ENCODE measurements at places on chromosomes 6 and 20. TPM values are rescaled to one million over a fixed set of nuclear protein-coding genes. Genes with fewer than 3 reads are reported as not detected.
A peak's percentile ranks its signal among the peaks of the same experiment; 100 is the strongest.

GRCh38 chr6:16240589-16241320 is 2.4 kb downstream of the GMPR start:
- DNase-seq, result no peak

GRCh38 chr20:46151936-46152335 is 33.8 kb downstream of the CD40 start:
- no peak for DNase-seq

- no peak for DNase-seq
Measured at GRCh38 chr20:53319716-53320115, 273.9 kb downstream of the ZNF217 start.

- no peak for DNase-seq
Measured at GRCh38 chr6:112408522-112408921, 61.4 kb downstream of the RFPL4B start.

GRCh38 chr6:147421903-147422302 is 86.6 kb upstream of the SAMD5 start:
- no peak for DNase-seq

GRCh38 chr6:110013386-110013785 is 35.3 kb downstream of the GPR6 start:
- no peak for DNase-seq

GRCh38 chr6:160955508-160956295 is 35.9 kb upstream of the MAP3K4 start:
- no peak for DNase-seq

DNA sequence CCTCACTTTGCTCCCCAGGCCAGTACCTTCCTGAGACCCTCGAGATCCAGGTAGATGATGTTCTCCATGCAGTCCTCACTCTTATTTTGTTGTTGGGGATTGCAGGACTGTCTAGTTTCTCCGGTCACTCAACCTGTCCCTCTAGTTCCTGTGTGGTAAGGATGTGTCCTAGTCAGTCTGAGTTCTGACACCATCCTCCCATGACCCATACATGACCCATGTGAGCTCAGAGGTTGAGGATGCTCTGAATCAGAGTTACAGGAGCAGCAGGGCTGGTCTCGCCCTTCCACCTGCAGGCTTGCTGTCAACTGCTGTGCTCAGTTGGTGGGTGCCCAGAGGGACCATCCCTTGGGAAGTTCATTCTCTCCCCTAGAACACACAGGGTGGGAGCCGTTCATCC is 11.9 kb upstream of the CST8 start:
- DNase-seq, result no peak

GRCh38 chr6:38739532-38739931 is 24.4 kb downstream of the DNAH8 start:
- no peak for DNase-seq

DNA sequence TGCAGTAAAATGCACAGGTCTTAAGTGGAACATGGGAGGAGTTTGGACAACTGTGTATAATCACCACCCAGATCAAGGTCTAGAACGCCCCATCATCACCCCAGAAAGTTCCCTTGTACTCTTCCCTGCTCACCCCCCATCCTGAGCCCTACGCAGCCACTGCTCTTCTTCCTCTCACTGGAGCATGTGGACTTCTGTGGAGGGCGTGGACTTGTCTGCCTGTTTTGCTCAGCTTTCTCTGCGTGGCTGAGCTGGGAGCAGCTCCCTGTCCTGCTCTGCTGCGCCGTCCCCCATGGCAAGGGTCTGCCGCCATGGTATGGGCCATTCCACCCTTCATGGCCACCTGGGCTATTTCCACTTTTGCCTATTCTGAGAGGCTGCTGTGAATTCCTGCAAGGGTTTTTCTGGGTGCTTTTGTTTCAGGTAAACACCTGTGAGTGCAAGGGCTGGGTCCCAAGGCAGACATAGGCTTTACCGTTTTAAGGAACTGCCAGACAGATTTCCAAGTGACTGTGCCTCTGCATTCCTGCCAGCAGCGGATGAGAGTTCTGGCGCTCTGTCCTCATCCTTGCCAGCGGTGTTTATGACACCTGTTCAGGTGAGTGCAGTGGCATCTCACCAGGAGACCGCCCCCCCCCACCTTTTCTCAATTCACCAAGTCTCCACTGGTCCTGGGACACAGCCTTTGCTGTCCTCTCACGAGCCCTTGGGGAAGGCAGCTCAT is 19.7 kb downstream of the PCK1 start:
- no peak for DNase-seq

DNA sequence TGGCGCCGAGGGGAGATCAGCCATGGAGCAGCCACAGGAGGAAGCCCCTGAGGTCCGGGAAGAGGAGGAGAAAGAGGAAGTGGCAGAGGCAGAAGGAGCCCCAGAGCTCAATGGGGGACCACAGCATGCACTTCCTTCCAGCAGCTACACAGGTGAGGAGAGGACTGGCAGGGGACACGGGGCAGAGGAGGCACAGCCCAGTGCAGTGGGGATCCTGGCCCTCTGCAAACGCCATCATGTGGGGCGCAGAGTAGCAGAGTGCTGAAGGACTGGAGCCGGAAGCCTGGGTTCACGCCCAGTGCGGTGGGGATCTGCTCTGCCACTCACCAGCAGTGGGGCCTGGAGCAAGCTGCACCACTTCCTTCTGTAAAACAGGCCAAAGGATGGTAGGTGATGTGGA is 41.1 kb upstream of the FANCE start:
- DNase-seq, result no peak

DNA sequence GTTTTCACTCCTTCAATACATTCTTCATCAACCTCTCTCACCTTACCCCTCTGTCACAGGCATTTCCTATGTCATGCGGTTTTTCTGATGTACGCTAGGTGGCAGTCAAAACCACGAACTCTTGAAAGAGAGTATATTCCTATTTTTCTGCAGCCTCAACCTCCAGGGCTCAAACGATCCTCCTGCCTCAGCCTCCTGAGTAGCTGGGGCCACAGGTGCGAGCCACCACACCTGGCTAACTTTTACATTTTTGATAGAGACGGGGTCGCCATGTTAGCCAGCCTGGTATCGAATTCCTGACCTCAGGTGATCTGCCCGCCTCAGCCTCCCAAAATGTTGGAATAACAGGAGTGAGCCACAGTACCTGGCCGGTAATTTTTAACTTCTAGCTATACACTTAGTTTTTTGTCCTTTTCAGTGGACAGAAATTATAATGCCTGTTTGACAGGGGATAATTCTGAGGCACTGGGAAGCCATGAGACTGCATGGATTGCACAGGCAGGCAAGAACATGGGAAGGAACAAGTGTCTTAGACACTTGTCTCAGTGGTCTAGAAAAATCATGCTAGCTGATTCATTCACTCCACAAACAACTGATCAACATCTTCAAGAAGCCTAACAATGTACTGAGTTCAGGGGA is 22.5 kb upstream of the HFE start:
- DNase-seq, result no peak

DNA sequence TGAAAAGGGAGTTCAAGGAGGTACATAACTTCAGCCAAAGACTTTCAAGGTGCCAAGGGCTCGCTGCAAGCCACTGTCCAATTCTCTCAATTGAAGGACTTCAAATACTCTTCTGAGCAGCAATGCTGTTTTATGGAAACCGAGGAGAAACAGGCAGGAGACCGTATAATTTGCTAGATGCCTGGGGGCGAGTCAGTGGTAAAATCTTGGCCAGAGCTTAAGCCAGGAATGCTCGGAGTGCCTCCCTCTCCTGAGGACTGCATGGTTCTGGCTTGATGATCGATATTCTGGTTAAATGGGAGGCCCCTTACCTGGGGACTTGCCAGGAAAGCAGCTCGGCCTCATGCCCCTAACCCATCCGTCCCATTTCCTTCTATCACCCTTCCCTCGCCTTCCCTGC is 35.8 kb upstream of the NOP56 start:
- DNase-seq, result no peak

DNA sequence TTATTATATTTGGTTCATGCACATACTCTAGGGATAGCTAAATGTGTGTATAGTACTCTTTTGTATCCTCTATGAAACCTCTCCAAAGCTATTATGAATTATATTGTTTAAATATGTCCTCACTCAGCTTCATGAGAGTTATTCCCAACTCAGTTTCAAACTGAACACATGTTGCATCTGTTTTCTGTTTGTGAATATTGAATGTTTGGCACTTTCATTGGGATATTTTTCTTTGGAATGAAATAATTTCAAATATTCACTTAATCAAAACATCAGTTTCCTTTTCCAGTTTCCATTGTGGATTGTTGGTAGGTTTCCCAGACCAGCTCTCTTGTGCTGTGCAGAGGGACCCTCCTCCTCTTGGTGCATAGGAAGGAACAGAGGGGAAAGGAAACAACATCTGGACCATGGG is 46.6 kb downstream of the HDAC2 start:
- DNase-seq, result no peak

GRCh38 chr6:134398453-134398852 is 80.5 kb upstream of the SGK1 start:
- DNase-seq, result no peak

- no peak for DNase-seq
Measured at GRCh38 chr20:33188421-33188820, 20.5 kb downstream of the BPIFA2 start.

GRCh38 chr6:47759364-47759763 is 22.5 kb upstream of the OPN5 start:
- no peak for DNase-seq

- DNase-seq, result peak; percentile 40
Measured at GRCh38 chr6:170046791-170047626, 243.9 kb downstream of the DLL1 start.

DNA sequence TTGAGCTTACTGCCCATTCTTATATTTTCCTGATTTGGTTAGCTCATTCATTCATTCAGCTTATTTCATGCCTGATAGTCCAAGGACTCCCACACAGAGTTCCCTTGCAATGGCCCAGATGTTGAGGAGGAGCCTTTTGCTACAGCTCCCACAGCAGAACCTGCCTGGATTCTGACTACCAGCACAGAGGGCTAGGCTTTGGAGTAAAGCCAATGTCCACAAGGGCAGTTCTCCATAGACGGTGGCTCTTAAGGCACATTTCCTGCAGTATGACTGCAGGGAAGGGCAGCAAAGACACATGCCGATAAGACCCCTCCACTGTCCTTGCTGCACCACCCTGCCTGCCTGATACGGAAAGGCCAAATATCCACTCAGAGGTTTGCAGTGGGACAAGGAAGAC is 112.3 kb upstream of the SYNDIG1 start:
- no peak for DNase-seq

DNA sequence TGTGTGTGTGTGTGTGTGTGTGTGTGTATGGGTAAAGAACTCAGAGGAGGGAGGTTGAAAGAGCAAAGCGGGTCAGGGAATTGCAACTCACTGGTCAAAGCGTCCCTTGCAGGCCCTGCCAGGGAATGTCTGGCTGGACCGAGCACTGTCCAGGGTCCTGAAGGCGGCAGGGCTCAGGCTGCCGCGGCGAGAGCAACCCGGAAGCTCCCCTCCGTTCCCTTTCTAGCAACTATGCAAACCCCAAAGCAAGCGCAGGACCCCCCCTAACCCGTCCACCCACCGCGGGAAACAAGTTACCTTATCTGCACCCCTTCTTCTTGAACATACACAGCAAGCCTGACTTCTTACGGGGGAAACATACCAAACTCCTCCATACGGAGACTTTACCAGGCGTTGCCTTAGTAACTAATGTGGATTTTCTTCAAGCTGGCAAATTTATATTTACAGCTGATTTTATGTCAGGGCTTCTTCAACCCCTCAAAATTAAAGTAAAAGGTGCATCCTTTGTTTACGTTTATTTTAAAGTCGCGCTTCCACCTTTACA is 538 bp upstream of the GRM1 start:
- DNase-seq, result no peak

GRCh38 chr6:9020001-9020400 is 584.7 kb upstream of the SLC35B3 start:
- DNase-seq, result no peak

- DNase-seq, result no peak
Measured at GRCh38 chr6:44074813-44075646, 52.2 kb downstream of the MRPL14 start.

DNA sequence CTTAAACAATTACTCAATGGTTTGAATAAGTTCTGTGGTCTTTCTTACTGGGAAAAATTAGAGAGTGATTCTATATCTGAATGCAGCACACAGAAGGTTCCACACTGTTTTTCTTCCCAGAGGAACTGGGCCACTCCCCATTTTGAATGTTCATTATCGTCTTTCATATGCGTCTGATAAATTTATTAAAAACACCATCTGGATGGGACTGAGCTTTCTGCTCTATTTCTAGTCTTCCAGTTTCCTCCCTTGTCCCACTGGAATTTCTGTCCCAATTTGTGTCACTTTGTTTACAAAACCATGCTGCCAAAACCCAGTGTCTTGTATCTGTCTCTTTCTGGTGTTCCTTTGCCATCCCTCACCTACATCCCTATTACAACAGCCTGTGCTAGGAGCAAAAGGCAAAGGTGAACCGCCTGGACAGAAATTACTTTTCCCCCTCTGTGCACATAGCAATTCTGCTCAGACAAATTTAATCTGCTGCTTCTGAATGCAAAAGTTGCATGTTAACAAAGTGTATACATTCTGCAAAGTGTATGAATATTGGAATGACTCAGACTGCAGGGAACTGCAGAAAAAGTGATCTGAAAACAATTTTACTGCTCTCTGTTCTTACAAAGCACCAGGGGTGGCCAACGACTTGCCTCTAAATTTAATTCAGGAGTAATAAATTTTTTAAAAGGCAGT is 333.6 kb downstream of the BTBD9 start:
- no peak for DNase-seq

- no peak for DNase-seq
Measured at GRCh38 chr20:17611290-17611539, 41.3 kb downstream of the DSTN start.

DNA sequence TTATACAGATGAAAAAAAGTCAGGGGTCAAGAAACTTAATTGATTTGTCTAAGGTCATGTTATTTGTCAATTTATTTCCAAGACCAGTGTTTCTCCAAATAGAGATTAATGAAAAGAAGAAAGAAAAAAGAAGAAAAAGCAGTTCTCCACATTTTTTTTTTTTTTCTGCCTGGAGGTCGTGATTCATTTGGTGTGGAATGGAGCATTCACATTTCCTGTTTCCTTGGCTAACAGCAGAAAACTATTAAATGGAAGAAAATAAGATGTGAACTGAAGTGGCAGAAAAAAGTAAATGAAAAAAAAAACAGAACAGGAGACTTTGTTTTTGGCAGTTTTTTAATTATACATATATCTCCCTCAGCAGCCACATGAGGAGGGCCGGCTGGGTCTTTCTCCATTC is 470.8 kb upstream of the ZNF337 start:
- DNase-seq, result no peak

DNA sequence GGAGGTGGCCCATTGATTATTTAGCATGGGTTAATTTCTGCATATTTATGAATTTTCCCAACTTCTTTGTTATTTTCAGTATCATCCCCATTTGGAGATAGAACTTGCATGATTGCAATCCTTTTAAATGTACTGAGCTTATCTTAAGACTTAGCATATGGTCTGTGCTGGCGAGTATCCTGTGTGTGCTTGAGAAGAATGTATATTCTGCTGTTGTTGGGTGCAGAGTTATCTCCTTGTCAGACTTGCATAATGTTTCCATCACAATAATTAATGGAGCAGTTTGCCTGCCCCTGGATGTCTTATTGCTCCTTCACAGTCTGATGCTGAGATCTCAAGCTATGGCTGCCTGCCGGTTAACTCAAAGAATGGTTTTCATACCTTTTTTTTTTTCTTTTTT is 112.6 kb downstream of the CDYL start:
- DNase-seq, result no peak

The BEND6 gene
- total RNA-seq, result 0.30 TPM

The FLRT3 gene
- 0.22 TPM for total RNA-seq

The LY6G6F gene
- not detected for total RNA-seq

The CALHM6 gene
- total RNA-seq, result 2.9 TPM

The LRRN4 gene
- 0.46 TPM for total RNA-seq

The LAMA4 gene
- total RNA-seq, result 83.0 TPM

The GMPR gene
- 125 TPM for total RNA-seq

The F13A1 gene
- total RNA-seq, result 188 TPM

The BACH2 gene
- total RNA-seq, result 2.2 TPM

The CARMIL1 gene
- total RNA-seq, result 5.4 TPM

The AVP gene
- 0.84 TPM for total RNA-seq

The FERMT1 gene
- 1.5 TPM for total RNA-seq

The FNDC1 gene
- 1.5 TPM for total RNA-seq
